GM13976 (cell line): ENCODE measurements at places on chromosomes 1 and 21.

- no peak for DNase-seq
These were observed 42.5 kb upstream of the STUM start for GRCh38 chr1:226506021-226506420.

DNA sequence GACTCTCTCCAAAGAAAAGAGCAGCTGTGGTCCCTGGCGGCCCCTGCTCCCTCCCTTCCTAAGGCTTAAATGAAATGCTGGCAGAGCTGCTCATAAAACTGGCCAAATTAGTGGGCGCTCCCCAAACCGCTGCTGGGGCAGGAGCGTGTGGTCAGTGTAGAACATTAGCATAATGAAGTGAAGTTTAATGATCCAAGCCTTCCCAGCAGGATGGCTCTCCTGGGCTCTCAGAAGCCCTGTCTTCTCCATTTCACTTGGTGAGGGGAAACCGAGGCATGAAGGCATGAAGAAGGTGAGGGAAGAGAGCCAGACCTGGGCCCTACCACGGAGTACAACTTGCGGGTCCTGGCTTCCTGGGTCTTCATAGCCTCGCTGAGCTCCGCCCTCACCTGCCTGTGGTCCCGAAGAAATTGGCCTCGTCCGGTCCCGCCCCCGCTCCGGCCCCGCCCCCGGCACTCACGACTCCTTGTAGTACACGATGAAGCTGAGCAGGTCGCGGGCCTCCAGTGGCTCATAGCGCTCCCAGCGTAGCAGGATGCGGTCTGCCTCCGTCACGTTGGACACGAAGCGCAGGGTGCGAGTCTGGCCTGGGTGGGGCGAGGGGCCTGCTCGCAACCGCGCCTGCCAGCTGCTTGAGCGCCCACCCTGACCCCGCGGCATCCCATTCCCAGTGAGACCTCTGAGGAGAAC, 10.3 kb downstream of the INSRR start:
- no peak for DNase-seq

DNA sequence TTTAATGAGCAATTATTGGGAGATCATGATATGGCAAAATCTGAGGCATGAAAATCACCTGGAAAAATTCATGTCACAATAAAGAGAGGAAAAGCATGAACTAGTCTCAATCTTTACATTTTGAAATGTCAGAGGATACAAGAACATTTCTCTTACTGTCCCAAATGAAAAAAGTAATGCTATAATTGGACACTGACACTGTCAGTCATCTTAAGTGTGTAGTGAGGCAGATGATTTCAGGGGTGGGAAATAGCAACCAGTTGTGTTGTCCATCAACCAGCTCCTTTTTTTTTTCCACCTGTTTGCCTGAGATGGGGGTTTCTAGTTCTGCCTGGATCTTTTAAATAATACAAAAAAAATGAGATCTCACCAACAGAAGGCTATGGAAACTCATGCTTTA, 646.2 kb downstream of the KCNT2 start:
- no peak for DNase-seq

GRCh38 chr1:240352769-240353168, 259.2 kb downstream of the GREM2 start:
- no peak for DNase-seq

- peak; percentile 31 for DNase-seq
These were observed 185.2 kb downstream of the FAF1 start for GRCh38 chr1:50774759-50775351.

- DNase-seq: no peak
These were observed 13.8 kb upstream of the KDM4A start for GRCh38 chr1:43636006-43636641.

- DNase-seq: no peak
These were observed 156.5 kb downstream of the HLX start for GRCh38 chr1:221035662-221036153.

GRCh38 chr1:55309053-55309452, 93.9 kb upstream of the USP24 start:
- no peak for DNase-seq

DNA sequence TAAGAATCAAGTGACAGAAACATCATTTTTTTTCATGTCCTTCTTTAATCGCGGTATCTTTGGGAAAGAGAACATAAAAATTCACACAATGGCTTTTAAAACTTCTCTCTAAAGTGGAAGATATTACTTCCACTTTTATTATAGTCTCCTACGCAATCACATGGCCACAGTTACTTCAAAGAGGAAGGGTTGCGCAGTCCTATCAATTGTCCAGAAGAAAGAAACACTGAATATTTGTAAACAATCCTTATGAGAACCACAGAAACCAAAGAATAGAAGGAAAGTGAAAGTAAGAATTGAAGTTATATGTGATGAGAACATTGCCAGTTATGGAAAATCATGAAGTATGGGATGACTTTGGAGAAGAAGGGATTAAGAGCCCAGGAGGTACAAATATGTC, 32.6 kb downstream of the CFH start:
- DNase-seq: no peak

DNA sequence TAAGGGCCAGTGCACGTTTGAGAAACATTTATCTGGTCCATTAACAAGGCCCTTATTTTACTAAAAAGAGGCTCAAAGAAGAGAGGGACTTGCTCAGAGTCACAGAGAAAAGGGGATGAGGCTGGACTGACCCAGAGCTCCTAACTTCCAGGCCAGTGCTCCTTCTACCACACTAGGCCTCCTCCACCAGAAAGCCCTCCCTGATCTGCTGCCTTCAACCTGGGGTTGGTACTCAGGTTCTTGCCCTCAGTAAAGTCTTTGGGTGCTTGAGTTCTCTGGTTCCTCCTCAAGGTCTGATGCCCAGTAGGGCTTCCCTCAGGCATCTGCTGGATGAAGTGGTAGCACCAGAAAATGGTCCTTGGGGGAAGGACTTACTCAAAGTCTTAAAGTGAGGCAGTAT, 26.0 kb downstream of the TTC39A start:
- DNase-seq: no peak

GRCh38 chr1:213466541-213466940, 415.5 kb downstream of the RPS6KC1 start:
- no peak for DNase-seq
